Stimulated activated CD8-positive, alpha-beta memory T cell treated with anti-CD3 and anti-CD28 coated beads, Interleukin-7, amount 100 ng/mL, for 4 hours (primary cell): ENCODE measurements at places on chromosomes 4 and X.

- no peak for DNase-seq
Observed at GRCh38 chrX:133698298-133698697, 283.0 kb upstream of the GPC4 start.

DNA sequence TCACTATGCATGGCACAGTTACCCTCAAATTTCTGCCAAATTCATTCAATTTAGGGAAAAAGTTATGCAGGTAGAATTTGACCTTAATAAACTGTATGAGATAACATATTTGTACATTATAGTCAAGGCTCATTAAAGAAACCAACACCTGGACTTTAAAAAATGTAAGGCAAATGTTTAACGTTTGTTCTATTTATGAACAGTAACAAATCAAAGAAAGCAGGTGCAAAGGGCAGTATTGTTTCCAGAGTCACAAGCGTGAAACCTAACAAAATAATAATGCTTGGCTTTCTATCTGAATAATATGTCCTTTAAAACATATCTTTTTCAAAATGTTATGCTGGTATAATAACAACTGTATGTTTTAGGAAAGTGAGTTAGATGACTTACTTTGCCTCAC lies 41.2 kb downstream of the LIN54 start:
- DNase-seq, result no peak

DNA sequence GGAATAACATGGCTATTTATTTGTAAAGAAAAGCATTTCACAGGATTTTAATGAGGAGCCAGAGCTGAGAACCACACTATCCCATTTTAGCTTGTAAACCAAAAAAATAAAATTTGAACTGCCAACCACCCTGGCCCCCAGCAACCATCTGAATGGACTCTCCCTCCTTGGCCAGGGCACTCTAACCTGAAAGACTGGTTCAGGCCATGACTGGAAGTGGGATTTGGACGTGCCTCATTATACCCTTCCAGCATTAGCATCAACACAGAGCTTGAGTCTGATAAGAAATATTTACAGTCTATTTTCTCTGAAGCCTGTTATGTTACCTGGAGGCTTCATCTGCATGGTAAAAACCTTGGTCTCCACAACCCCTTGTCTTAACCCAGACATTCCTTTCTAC lies 30.0 kb downstream of the METAP1 start:
- no peak for DNase-seq

DNA sequence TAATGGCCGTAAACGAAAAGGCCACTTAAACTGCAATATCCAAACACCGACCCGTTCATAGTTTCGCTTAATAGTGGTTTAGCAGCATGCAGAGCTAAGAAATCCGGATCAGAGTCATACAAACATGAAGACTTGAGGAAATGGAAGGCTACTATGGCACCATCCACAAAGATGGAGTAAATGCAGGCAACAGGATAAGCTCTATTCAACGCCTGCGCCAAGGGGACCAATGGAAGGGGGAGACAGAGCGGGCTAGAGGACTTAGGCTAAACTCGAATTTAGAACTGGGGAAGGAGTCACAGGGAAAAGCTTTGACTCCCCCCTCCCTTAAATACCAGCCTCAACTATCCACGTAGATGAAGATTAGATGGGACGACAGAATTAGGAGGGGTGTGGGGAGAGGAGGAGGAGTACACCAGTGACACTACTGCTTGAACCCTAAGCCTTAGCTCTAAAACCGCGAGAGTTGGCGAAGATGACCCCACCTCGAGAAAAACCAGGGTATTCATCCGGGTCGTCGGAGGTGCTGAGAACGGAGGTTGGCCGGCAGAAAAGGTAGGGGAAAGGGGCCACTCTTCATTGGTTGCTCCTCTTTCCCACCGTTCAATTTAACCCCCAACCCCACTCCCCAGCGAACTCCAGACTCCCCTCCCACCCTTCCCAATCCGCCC lies 3.5 kb downstream of the HUWE1 start:
- peak; percentile 10 for DNase-seq

DNA sequence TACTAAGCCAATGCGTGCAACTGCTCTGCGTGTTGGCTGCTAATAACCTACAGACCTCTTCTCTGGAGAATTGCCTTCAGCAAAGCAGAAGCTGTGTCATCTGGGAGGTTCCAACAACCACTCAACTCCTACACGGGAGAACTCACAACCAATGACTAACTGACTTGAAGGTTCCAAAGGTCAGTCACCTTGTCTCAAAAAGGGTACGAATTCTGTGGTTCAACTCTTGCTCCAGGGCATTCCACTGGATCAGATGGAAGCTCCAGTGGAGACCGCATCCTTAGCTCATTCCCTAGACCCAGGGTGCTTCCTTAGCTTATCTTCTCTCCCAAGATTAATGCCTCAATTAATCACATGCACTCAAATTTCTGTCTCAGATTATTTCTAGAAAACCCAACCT lies 222.7 kb downstream of the CHIC2 start:
- DNase-seq, result no peak

DNA sequence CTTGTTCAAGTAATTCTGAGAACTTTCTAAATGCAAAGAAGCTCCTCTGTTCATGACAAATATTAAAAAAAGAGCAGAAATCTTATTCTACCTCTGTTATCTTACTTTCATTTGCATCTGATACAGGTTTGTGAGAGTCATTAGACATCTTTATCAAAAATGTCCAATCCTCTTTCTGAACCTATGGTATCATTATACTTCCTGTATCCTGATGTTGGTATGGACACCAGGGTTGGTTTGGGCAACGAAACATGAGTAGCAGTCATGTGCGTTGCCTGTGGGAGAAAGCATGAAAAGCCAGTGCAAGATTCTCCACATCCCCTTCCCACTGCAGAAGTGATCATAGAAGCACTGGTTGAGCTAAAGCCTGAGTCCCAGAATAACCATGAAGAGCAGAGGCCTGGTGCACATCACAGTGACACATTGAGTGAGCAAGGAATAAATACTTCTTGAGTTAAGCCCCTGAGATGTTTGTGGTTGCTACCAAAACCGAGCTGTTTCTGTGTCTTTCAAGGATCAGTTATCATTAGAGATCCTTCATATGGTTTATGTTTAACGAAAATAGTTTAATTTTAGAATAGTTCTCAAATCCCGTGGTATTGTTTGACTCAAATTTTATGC lies 197.2 kb downstream of the BANK1 start:
- no peak for DNase-seq

DNA sequence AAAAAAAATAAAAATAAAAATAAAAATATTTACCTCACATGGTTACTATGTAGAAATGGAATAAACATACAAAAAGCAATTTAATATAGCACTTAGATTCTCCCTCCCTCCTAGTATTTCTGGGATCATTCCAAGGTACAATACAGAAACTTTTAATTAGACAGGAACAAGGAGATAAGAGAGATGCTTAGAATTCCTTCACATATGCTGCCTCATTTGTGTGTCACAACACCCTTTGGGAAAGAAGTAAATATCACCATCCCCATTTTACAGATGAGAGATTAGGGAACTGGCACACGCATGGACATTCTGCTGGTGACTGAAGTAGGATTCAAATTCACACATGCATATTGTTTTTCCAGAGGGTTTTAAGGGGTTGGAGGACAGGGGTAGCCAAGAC lies 164.2 kb downstream of the APBB2 start:
- DNase-seq, result no peak

GRCh38 chr4:147515220-147515936 lies 34.5 kb downstream of the EDNRA start:
- no peak for DNase-seq

DNA sequence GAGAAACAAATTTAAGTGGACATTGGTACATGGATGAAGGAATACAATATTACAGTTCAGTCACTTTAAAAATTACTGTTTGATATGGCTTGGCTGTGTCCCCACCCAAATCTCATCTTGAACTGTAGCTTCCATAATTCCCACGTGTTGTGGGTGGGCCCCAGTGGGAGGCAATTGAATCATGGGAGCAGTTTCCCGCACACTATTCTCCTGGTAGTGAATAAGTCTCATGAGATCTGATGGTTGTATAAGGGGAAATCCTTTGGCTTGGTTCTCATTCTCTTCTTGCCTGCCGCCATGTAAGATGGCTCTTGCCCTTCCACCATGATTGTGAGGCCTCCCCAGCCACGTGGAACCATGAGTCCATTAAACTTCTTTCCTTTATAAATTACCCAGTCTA lies 804.2 kb upstream of the FRG1 start:
- no peak for DNase-seq

DNA sequence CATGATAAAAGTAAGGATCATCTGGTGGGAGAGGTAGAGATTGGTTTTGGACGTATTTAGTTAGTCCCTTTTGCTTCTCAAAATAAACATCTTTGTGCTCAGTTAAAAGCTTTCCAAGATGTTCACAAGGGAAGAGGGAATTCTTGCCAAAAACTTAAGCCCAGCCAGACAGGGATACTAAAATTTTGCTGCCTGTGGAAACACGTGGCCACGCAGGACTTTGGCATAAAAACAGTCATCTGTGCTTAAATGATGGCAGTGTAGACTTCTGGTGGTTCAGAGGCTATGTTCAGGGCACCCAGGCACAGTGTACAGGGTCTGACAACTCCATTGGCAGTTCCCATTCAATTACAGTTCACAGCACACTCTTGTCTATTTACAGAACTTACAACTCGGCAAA lies 93.2 kb upstream of the JADE1 start:
- no peak for DNase-seq

- DNase-seq, result no peak
Observed at GRCh38 chrX:52983321-52984000, 25.1 kb upstream of the FAM156A start.

DNA sequence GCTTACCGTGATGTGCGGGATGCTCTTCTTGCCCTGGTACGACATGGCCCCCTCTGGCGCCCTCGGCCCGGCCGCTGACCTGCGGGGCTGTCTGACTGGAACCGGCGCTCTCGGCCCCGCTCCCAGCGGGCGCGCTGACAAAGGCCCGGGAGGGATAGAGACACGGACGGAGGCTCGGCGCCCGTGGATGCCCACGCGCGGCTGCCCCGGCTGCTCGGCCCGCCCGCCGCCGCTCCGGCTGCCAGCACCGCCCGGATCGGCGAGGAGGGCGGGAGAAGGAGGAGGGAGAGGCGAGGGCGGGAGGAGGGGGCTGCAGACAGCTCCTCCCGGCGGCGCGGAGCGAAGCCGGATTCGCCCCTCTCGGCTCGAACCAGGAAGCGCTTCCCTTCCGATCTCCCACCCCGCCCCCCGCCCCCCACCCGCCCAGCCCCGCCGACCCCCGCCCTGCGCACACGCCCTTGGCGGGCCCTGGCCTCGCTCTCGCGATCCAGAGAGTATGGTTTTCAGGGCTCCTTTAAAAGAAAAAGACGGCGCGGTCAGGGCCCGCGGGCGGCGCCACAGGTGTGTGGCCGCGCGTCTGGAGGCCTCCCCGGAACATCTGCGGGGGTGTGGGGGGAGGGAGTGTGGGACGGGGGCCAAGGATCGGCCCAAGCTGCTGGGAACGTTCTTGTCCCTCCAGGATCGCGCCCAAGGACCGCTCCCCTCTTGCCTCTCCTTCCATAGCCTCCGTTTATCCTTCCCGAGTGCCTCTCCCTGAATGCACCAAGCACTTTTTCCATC lies 4.5 kb downstream of the CRMP1 start:
- DNase-seq, result no peak

- DNase-seq, result no peak
Observed at GRCh38 chr4:163139048-163139447, 27.6 kb downstream of the NAF1 start.

- no peak for DNase-seq
Observed at GRCh38 chr4:2402048-2402842, 16.2 kb downstream of the ZFYVE28 start.

GRCh38 chrX:118839334-118839958 lies 15.8 kb downstream of the ZCCHC12 start:
- peak; percentile 39 for DNase-seq

GRCh38 chr4:186587416-186588018 lies 32.1 kb upstream of the MTNR1A start:
- DNase-seq, result peak; percentile 15

DNA sequence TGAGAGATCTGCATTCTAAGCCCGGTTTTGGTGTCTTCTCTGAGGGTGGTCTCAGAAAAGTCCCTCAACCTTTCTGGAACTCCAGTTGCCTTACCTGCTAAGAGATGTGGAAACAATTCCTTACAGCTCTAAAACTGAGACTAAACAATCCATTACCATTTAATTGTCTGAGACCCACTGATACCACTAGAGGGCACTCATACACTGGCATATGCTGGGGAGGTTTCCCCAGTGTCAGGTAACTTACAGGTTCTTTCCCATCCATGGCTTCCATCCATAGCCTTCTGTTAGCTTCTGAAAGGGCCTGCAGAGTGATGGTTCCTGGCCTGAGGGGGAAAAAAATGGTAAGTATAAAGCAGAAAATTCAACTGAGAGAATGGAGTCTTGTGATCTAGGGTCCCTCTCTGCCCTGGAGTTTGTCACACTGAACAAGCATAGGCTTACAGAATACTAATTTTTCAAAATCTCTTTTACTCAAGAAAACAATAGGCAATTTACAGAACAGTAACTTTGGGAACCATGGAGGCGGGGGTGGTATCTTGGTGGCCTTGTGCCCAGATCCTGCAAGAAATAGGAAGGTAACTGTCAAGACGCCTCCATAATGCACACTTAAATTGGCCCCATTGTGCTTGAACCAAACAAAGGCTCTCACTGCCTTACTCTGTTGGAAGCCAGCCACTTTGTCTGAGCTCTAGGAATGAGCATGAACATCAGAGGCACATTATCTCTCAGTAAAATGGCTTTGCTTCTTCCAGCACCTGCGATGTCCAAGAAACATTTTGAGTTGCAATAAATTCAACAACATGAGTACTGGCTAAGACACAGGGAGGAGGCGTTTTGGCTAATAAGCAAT lies 236.1 kb downstream of the OPHN1 start:
- DNase-seq, result no peak

GRCh38 chrX:134746410-134746785 lies 88.1 kb upstream of the PLAC1 start:
- DNase-seq, result no peak

- DNase-seq, result no peak
Observed at GRCh38 chr4:4755306-4755705, 104.2 kb upstream of the MSX1 start.

- DNase-seq, result no peak
Observed at GRCh38 chrX:109714340-109714958, 18.6 kb downstream of the ACSL4 start.

DNA sequence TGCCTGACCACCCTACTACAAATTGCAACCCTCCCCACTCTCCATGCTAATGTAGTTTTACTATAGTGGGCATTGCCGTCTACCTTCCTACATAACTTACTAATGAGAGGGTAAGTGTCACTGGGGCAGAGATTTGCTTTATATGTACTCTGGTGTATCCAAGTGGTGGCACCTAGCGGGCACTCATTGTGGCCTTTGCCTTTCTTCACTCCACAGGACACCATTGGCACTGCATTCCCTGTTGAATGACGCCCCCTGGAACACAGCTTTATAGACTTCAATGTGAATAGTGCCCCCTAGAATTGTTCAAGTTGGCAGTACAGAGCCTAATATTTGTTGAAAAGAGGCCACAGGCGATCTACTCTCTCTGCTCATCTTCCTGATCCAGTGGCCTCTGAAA lies 215.8 kb downstream of the MID1IP1 start:
- DNase-seq, result no peak

DNA sequence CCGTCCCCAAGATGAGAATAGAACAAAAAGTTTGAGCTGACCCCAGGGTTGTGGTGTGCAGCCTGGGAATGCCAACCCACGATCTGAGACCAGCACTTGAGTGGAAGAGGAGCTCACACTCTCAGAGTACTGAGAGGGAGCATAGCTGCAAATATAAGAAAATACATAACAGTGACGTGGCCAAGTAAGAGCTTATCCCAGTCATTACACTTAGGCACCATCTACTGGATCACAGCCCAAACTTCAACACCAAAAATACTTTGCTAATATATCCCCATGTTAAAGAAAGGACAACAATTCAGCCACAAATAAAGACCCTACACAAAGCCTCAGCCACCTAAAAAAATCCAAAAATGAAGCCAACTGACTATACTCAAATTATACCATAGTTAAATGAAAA lies 33.3 kb upstream of the CXCL6 start:
- DNase-seq, result no peak

- DNase-seq, result no peak
Observed at GRCh38 chr4:8600686-8601085, 8.1 kb downstream of the CPZ start.
